ENCODE measurements at places on chromosomes 16 and 17.
A peak's percentile ranks its signal among the peaks of the same experiment; 100 is the strongest.

- no peak for DNase-seq
Observed at GRCh38 chr17:78062596-78062995, 66.0 kb downstream of the TMC6 start.

GRCh38 chr17:61468263-61468907 lies 16.2 kb downstream of the TBX4 start:
- DNase-seq, result peak; percentile 59

DNA sequence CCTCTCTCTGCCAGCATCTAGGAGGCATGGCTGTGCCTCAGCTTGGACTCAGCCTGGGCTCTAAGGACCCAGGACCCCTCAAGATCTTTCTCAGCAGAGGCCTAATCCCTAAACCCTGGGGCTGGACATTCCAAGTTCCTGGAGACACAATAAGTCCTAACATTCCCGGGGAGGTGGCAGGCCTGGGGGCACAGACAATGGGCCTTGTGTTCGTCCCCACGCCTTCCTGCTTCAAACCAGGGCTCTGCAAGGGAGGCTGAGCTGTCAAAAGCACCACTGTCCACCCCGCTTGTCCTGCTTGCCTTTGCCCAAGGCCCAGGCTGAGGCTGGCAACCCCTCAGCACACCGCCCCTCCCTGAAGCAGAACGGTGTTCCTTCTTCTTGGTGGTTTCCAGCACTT lies 13.7 kb downstream of the SDK2 start:
- no peak for DNase-seq

GRCh38 chr16:316741-317464 lies 33.9 kb downstream of the PDIA2 start:
- no peak for DNase-seq

DNA sequence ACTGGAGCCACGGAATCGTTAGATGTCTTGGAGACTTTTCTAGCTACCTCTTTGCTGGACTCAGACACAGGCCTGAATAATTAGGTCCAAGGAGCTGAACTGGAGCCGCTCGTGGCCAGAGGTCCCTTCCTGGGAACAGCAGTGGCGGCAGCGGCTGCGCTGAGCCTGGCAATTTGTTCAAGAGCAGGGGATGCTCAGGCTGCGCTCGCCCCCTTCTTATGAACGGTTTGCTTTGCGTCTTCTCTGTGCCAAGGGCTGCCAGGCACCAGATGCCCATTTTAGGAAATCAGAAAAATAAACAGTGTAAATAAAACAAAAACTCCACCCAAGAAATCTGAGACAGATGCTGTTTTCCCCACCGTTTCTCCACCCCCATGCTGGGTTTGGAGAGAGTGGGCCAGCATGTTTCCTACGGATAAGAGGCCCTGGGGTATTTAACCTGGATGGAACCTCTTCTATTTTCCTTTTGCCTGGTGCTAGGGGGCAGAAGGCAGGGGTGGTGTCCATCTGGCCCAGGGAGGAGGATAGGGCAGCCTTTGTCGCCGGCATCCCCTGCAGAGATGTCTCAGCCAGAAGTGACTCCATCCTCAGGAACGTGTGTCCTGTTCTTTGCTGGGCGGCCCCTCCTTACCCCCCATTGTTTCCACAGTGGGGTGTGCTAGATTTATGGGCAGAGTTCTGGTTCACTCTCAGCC lies 163.4 kb downstream of the SEC14L1 start:
- DNase-seq, result peak; percentile 71

GRCh38 chr16:969508-970385 lies 1.0 kb downstream of the LMF1 start:
- no peak for DNase-seq

GRCh38 chr17:73863761-73864535 lies 219.7 kb upstream of the SDK2 start:
- DNase-seq, result no peak

DNA sequence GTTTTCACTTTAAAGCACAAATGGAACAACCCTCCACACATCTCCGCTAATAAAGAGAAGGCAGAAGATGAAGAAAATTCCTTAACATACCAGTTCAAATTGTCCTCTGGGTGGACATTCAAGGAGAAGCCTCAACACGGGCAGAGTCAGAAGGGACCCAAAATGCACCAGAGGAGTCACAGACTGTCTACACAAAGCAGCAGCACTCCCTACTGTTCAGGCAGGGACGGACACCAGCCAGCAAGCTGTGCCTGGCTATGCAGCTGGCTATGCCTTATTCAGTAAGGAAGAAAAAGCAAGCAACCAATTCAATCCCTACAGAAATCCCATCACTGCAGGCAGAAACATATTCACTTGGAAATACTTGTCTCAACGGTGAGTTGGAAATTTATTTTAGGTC lies 8.1 kb downstream of the DNAJC7 start:
- no peak for DNase-seq

- no peak for DNase-seq
Observed at GRCh38 chr17:29645515-29646051, 22.9 kb upstream of the CORO6 start.

- DNase-seq, result peak; percentile 89
Observed at GRCh38 chr16:11682655-11683096, 14.4 kb downstream of the SNN start.

- no peak for DNase-seq
Observed at GRCh38 chr17:36203335-36203734, 6.8 kb upstream of the CCL3L1 start.

DNA sequence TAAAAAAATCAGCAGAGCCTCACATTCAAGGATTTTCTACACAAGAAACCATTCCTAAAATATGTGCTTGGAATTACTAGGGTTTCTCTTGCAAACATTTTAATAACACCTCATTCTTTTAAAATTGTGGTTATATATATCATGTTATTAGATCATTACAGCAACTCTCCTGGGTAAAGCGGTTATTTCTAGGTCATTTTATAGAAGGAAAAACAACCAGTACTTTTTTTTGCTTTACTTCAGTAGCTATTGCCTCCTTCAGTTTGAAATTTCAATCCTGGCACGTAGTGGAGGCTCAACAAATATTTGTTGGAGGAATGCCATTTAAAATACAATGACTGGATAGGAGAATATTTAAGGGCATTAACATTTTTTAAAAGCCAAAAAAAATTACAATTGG lies 220.6 kb downstream of the CDRT15L2 start:
- DNase-seq, result no peak

GRCh38 chr17:70888324-70888723 lies 719.0 kb downstream of the KCNJ2 start:
- no peak for DNase-seq

GRCh38 chr16:28105954-28106353 lies 42.4 kb upstream of the GSG1L start:
- DNase-seq, result no peak

GRCh38 chr17:50807675-50808074 lies 27.7 kb upstream of the WFIKKN2 start:
- DNase-seq, result no peak

- DNase-seq, result no peak
Observed at GRCh38 chr16:7548796-7549318, 216.2 kb downstream of the RBFOX1 start.

DNA sequence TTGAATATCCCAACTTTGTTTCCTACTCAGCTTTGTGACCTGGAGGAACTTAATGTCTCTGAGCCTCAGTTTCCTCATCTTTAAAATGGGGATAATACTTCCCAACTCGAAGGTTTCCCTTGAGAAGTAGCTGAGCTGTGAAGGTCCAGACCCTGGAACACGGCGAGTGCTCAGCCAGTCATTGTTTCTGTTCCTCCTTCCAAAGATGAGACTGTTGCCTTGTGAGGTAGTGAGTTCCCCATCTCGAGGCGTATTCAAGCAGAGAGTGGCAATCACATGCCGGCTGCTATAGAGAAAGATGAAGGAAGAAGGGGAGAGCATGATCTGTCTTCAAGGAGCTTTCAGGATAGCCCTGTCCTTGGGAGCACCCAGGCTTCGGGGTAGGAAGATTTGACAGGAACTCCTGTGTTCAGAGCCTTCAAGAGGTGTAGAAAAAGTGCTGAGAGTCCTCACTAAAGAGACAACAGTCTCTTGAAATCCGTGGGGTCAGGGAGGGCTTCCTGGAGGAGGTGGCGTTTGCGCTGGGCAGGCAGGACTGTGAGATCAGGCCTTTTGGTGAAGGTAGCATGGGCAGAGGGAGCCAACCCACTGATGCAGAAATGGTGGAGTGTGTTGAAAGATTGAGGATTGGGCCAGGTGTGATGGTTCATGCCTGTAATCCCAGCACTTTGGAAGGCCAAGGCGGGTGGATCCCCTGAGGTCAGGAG lies 27.2 kb downstream of the SPNS2 start:
- DNase-seq, result no peak
